Right atrium auricular region (tissue), 2 donors: ENCODE measurements at places on chromosomes 6 and 20. TPM values are rescaled to one million over a fixed set of nuclear protein-coding genes. Genes with fewer than 3 reads are reported as not detected.

DNA sequence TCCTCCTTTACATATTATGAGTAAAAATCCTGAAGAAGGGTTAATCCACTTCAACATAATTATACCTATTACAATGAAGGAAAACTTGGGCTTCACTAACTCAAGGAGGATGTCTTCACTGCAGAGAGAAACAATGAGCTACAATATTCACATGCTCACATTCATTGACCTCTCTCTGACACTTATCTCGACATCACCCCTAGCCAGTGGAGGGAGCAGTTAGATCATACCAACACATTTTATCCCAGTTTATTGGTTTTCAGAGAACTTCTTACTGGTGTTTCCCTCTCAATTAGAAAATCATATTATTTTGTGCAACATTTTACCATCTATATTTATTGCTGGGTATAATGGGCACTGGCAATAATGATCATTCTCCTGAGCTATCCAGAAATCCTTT lies 646.5 kb downstream of the TENT5A start:
- DNase-seq, result no peak

Gene RUNX2
- total RNA-seq, result 0.85 TPM

DNA sequence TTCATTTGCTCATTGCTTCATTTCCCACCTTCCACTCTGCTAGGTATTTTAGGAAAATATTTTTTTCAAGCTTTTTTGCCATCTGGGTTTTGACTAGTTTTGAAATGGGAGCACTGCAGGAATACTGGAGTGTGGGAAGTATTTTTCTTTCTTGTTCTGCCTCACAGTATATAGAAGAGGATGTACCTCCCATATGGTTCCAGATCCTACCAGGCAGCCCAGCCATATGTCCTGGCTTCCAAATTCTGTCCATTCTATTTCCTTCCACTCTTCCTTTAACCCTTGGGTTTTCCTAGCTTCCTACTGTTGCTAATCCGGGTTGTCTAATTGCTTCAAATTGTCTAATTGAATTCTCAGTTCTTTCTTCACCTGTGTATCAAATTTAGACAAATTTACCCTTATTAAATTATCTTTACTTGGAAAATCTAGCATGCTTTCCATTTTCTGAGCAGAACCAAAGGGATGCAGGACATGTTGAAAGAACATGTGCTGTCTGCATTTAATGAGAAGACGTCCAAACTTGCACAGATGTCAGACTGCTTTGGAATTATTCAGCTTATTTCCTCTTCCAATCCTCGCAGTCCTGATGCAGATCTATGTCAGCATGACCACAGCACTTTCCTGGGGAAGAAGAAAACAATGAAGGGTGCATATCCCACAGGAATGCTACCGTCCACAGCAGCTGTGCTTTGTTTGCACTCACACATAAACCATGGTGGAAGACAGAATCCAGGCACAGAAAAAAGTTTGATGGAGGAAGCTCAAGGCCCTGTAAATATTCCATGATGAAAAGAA lies 1273.9 kb upstream of the MAP3K7 start:
- no peak for DNase-seq

DNA sequence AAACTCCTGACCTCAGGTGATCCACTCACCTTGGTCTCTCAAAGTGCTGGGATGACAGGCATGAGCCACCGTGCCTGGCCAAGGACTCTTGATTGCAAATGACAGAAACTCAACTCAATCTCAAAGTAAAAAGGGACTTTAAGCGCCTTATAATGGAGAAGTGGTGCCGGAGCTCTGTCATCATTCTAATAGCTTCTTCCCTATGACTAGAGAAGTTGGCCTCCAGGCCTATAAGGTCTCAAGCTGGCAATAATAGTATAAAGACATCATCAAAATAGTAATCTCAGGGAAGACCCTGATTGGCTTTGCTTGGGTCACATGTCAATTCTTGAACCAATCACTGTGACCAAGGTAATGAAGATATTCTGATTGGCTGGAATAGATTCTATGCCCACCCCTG lies 8.5 kb upstream of the KIAA1755 start:
- no peak for DNase-seq
